Astrocyte of the spinal cord (primary cell): ENCODE measurements at places on chromosomes 1 and 21.

DNA sequence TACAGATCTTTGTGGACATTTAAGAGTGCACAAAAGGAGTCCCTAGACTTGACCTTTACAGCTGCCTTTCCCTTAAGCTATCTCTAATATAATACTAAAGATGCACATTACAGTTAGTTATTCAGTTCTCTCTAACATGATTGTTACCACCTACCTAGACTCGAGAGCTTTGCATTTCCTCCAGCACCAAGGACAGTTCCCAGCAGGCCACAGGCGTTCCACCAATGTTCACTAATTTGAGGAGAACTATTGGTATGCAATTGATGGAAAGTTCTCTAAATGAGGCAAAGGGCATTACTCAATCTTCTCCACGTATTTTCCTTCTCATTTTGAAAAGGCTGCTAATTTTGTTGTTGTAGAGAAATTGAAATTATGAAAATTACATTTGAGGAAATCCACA is 5.4 kb upstream of the NTNG1 start:
- peak; percentile 62 for DNase-seq

DNA sequence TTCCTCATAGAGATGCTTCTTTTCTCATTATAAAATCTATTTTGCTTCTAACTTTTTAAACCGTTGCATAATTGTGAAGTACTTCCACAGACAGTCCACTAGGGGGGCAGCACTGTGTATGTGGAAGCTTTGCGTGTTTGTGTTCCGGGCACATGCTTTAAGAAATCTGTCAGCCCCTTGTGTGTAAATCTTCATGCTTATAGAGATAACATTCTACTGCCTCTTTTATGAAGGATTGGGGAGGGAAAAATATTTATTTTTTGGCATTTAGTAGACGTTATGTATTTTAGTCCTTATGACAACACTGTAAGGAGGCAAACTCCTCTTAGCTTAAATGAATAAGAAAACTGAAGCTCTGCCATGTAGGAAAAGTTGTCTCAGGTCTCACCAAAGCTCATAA is 157.3 kb upstream of the PTGFR start:
- DNase-seq, result no peak

DNA sequence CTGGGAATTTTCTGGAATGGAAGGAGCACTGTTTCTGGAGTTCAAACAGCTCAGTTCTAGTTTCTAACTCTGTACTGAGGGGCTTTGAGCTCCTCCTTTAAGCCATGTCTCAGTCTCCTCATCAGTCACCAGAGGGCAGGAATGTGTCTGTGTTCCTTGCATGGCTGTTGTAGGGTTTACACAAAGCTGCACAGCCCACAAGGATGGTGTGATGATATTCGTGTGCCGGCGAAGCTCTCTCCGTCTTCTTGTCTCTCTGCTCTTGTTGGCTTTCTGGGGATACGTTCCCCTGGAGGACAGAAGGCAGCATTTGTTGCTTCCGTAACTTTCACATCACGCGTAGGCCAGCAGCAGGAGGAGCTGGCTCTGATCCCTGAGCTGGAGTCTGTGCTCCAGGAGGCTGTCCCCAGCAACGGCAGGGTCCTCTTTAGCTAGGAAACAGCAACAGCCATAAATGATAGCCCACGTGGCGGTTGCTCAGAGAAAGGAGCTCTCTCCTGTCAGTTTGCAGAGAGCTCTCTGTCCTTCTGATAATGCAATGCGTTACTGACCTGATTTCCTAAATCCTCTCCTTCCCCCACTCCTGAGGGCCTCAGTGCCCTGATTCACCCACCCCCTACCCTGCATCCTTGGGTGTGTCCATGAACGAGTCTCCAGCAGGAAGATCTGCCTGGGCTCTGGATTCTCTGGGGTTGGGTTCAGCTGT is 189.2 kb upstream of the VAMP3 start:
- DNase-seq, result no peak

- no peak for DNase-seq
These were observed 74.2 kb downstream of the SIK1 start for GRCh38 chr21:43352568-43353281.

DNA sequence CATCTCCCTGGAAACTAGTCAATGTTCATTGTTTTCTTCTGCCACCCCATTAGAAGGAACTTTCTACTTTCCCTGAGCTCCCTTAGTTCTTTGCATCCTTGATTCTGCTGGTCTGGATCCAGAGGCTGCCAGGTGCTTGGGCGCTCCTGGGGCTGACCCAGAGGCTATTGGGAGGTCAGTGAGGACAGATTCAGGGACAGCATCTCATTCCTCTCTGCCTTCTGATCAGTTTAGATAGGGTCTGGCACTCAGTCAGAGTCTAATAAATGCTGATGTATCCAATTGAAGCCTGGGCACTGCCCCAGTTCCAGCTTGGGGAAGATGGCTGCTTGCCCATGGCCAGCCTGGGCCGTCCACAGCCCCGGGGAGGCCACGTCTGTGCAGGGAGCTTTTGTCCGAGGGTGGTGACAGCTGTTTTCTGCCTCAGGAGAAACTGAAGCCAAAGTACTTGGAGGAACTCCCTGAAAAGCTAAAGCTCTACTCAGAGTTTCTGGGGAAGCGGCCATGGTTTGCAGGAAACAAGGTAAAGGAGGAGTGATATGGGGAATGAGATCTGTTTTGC is 2.3 kb downstream of the GSTM1 start:
- DNase-seq, result no peak

DNA sequence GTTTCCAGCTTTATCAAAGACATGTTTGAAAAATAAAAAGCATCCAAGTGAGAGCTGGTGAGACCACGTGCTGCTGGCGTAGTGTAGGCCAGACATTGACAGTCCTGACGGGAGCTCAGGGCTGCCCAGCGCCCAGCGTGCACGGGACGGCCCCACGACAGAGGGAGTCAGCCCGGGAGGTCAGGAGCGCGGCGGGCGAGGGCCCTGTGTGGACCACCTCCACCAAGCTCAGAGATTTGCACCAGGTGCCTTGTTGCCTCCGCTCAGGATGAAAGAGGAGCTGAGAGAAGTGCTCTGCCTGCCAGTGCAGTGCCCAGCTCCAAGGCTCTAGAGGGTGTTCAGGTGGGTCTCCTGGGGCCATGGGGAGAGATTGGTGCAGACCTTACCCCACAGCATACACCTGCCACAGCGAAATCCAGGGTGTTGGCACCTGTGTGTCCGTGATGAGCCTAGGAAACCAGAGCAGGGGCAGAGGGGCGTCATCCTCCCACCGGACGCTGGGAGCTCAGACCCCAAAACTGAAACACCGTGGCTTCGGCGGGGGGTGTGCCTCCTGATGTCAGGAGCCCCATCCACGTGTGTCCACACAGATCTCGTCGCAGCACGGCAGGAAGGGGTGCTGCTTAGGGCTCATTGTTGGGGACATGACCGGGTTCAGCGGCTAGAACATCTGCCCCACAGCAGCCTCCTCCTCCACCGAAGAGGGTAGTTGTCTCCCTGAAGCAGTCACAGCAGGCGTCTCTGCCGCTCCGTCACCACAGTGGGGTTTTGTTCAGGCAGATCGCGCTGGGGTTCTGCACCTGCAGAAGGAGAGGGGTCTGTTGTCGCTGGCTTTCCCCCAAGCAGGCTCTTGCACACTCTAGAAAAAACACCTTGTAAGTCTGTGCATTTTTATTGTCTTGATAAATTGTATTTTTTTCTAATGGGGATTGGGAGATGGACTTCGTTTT is 64.2 kb downstream of the POFUT2 start:
- DNase-seq, result no peak

DNA sequence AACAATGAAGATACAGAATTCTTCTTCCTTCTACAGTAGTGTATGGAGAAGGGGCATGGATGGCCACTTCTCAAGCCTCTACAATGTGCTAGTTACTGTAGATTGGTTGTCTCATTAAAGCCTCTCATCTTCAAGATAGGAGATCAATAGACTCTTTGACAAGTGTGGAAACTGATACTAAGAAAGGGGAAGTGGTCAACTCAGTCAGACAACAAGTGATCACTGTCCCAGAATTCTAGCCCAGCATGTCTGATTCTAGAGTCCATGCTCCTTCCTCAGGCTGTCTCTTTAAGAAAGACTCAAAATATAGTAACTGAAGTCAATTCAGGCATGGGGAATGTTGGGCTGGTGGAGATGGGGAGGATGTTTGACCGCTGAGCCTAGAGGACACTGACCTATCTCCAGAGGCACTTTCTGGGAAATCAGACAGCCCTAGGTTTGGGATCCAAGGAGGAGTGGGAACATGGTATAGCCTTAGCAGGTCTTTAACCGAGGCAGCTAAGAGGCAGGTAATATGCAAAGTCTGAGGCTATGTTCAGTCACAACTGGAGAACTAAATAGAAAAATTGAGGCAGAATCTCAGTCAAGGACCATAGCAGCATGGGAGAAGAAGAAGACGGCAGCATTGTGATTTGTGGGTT is 39.3 kb upstream of the EYA3 start:
- DNase-seq, result no peak

- peak; percentile 42 for DNase-seq
These were observed 4.6 kb downstream of the TMEM63A start for GRCh38 chr1:225877580-225877979.

- DNase-seq, result no peak
These were observed 27.6 kb downstream of the CTNNBIP1 start for GRCh38 chr1:9882296-9882944.

GRCh38 chr1:88973520-88974137 is 18.8 kb downstream of the KYAT3 start:
- DNase-seq, result peak; percentile 68

GRCh38 chr1:13702425-13703127 is 2.6 kb downstream of the PRDM2 start:
- no peak for DNase-seq

GRCh38 chr1:169115891-169116585 is 9.5 kb downstream of the ATP1B1 start:
- DNase-seq, result no peak

DNA sequence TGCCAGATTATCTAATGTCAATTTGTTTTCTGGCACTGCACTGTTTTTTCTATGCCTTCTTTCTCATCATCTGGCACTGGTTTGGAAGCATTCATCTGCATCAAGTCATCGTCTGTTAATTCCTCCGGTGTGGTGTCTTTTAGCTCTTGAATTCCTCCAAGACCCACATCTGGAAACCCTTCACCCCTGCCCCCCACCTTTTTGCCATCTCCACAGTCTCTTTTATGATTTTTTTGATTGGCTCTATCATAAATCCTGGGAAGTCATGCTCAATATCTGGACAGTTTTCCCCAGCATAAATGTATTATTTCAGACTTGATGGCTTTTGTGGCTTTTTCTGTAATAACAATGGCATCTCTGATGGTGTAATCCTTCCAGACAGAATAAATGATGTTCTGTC is 10.4 kb upstream of the KCNK1 start:
- DNase-seq, result no peak

- DNase-seq, result peak; percentile 87
These were observed 62.4 kb upstream of the DIRAS3 start for GRCh38 chr1:68112835-68113243.

- peak; percentile 20 for DNase-seq
These were observed 27.4 kb downstream of the MORC3 start for GRCh38 chr21:36347278-36347961.

DNA sequence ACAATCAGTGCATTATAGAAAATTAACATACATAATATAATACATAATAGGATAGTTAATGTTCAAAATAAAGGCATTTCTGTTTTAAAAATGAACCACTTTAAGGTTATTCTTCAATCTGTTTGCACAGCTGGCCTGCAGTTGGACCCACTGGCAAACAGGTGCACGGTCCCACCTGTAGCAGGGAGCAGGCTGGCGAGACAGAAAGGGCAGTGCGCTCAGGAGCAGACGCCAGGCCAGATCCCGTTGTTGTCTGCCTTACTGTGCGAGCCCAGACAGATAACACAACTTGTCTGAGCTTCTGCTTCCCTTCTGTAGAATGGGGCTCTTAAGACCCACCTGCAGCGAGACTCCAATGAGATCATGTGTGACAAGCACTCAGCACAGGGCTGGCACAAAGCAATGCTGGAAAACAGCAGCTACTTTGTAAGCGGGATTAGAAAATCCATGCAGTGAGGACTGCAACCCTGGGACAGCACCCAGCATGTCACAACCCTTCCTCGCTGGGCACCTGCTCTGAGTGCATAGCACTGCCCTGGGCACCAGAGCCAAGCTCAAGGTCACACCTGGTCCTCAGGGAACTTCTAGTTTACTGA is 33.5 kb downstream of the VPS26C start:
- DNase-seq, result no peak

DNA sequence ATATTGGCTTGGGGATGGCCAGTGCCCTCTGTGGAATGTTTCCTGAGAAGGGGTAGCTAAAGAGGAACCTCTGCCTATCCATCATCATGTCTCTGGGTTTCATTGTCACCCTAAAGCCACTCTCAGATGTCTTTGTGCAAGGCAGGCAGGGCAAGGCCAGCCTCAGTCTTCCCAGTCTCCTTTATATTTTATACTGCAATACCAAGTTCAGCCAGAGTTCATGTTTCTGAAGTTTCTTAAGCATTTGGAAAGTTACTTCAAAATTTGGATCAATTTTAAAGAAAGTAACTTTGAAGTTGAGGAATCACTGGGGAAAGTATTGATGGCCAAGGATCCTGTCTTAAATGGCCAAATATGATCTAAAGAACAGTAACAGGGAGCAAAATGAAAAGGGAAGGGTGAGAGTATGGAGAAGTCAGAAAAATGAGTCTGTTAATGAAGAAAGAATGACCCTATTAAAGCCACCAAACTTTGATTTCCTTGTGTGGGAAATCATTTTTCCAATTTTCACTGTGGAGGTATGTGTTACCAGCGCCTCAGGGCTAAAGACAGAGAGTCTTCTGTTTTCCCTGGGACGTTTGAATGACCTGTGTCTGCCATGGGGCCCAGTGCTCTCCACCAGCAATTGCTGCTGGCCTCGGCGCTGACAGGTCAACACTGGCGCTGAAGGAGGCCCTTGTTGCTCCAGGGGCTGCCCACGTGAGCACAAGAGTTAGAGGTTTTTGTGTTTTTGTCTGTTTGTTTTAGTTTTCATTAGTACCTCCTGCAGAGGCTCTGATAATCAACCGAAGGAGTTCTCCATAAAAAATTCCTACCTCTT is 93.9 kb downstream of the ATP5PO start:
- no peak for DNase-seq

- no peak for DNase-seq
These were observed 450.4 kb downstream of the GPATCH2 start for GRCh38 chr1:217180443-217180842.

DNA sequence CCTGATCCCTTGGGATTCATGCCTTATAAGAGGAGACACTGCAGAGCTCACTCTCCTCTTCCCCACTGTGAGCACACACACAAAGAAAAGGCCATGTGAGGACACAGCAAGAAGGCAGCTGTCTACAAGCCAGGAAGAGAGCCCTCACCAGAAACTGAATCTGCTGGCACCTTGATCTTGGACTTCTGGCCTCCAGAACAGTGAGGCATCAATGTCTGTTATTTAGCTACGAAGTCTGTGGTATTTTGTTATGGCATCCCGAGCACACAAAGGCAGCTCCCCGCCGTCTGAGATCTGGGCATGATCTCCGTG is 47.1 kb upstream of the RPL11 start:
- no peak for DNase-seq

- DNase-seq, result no peak
These were observed 33.6 kb downstream of the USP25 start for GRCh38 chr21:15763359-15763758.

- no peak for DNase-seq
These were observed 3.0 kb downstream of the ZNF436 start for GRCh38 chr1:23366598-23366997.

- DNase-seq, result no peak
These were observed 10.2 kb downstream of the NES start for GRCh38 chr1:156666862-156667609.

- DNase-seq, result peak; percentile 86
These were observed 7.3 kb downstream of the WDR26 start for GRCh38 chr1:224427346-224427745.
